ENCODE measurements at places on chromosomes 16 and 17.

- DNase-seq: peak; percentile 40
Observed at GRCh38 chr16:23595951-23596720, at the start of gene NDUFAB1. TSS of gene NDUFAB1 (minus strand) at chr16:23596316. CDS start at chr16:23596290, 26 bp downstream.

DNA sequence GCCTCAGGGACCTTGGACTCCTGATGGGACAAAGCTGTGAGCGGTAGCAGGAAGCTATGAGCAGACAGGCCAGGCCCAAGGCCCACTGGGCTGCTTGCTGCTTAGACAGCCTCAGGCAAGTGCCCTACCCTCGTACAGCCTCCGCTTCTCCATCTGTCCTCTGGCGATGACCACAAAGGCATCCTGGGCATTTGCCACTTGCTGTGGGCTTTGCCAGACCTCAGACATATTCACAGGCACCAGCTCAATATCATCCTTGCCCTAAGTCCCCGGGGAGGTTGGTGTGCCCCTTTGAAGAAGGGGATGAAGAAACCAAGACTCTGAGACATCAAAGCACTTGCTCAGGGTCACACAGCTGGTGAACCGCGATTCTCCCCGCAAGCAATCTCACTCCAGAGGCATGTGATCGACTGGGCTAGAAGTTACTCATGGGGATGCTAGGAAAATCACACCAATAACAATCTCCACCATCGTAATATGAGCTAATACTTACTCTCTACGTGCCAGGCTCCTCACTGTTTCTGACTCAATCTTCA lies 21.7 kb downstream of the PPL start:
- DNase-seq: peak; percentile 97

GRCh38 chr16:46974352-46974751 lies 878 bp upstream of the DNAJA2 start:
- DNase-seq: no peak

DNA sequence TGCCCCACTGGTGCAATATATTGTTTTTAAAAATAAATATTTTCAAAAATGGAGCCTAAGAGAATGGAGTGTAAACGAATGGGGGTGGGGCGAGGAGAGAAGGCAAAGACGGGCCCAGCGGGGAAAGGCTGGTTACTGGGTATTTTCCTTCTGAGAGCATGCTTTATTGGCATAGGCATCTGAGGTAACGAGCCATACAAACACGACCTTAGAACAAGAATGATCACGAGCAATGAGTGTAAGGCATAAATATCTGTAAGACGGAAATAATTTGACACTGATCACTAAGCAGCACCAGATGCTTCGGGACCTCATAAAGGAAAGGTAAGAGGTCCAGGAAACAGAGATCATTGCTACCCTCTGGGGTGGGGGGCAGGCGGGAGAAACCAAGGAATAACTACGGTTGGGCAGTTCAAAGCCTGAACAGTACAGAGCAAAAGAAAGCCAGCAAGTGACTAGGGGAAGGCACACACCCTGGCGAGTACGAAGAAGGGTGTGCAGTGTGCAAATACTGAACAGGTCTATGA lies 959 bp downstream of the SSH2 start:
- DNase-seq: no peak

DNA sequence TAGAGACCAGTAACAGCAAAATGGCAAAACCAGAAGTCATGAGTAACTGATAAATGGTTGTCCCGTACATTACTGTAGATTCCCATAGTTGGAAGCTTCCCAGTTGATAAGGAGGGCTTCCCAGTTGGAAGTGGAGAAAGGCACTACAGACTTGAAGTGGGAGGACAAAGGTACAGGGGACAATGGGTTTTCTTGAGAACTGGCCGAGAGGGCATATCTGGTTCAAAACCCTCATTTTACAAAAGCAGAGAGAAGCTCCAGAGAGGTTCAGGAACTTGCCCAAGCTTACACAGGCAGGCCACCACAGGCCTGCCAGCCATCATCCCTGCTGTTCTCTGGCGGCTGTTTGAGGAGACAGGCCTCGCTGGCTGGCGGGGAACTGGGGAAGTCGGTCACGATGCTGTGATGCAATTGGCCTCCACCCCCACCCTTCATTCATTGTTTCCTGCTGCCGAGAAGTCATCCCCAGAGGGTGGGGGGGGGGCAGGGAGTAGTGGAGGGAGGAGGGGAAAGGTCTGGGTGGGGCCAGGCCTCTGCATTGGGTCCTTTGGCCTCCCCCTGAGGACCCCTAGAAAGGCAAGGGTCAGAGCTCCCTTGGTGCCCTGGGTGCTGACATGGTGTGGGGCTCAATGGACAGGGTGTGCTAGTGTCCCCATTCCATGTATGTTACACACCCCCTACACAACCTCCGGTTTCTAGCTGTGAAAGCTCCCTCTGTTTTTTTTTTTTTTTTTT lies 3.0 kb downstream of the UBALD2 start:
- DNase-seq: no peak

DNA sequence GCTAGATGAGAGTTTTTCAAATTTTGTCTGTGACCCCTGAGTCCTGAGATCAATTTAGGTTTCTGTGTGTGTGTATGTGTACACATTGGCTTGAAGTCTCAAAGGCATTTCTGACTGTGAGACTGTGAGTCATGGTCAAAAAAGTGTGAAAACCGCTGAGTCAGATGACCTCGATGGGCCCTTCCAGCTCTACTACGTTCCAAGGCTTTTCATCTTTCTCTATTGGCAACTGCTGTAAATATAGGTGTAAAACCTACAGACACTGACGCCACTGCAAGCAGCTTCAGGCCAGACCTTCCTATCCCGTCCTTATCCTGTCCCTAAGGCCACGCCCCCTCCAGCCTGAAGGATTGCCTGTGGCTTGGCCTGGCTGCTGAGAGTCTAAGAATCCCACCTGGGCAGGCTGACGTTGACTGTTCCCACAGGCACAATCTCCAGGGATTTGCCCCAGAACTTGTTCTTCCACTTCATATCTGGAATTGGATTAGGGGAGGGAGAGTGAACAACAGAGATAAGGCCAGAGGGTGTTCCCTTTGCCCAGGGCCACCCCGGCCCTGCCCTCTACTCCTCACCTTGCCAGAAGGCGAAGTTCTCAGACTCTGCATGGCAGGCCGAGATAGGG lies 11.3 kb downstream of the OSBPL7 start:
- peak; percentile 67 for DNase-seq

- no peak for DNase-seq
Observed at GRCh38 chr16:12602811-12603698, 200.6 kb downstream of the CPPED1 start.

- no peak for DNase-seq
Observed at GRCh38 chr17:5922476-5922875, 147.7 kb upstream of the WSCD1 start.

DNA sequence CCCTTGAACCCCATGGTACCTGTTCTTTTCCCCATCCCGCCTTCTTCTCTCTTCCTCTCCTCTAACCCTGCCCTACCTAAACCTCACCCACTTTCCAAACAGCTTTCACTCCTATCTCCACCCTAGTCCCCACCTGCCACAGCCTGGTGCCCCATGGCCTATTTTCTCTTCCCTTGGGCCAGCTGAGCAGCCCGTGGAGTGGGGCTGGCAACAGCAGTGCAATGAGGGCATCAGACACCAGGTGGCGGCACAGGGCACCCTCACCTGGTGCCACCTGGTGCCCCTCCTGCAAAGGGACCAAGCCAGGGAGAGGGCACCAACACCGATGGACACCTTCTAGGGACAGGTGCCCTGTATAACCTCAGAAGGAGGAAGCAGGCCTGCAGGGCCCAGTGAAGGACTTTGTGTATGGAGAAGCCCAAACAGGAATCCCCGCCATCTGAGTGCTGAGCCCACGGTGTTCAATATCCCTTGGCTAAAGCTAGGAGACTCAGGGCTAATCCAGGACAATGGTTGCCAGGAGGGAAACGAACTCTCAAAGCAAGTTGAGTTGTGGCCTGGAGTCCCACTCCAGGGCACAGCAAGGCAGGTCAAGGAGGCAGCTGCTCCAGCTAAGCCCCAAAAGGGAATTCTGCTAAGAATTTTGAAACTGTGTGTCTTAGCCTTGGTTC lies 4.0 kb upstream of the ABCC3 start:
- no peak for DNase-seq

DNA sequence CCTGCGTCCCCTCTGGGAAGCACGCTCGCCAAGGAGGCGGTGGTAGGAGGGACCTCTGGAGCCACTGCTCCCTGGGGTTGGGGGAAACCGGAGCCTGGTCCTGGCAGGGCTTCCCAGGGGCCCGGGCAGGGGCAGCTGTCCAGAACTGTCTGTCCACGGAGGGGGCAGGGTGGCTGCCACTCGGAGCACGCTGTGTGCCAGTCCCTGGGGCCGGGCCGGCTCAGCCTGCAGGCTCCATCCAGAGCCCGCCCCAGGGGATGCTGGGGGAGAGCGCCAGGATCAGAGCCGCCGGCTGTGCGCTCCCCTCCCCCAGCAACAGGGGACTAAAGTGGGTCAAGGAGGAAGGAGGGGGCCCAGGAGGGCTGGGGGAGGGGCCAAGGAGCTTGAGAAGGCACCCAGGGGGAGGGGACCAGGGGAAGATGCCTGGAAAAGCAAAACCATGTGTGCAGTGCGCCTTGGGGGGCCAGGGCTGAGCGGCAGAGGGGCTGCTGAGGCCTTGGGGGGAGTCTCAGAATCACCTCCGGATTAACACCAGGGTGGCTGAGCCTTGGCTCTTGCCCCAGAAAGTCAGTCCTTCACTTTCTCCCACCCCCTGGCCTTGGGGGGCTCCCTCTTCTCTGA lies 21.3 kb downstream of the ZNF423 start:
- DNase-seq: no peak

- DNase-seq: no peak
Observed at GRCh38 chr17:1686086-1686485, 1.4 kb upstream of the PRPF8 start.

DNA sequence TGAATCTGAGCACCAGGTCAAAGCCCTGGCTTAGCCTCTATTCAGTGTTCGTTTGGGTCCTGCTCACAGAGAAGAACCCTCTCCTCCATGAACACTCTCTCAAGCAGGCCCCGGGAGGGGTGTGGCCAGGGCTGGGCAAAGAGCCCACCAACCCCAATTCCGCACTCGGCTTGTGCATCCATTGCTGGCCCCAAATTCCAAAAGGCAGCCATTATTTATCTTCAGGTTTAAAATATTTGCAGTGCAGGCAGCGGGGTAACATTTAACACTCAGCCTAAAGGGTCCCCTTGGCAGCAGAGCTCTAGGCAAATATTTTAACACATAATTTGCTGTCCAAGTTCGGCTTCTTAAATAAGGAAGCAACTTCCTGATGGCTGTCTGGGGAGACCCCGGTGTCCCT lies 115.7 kb downstream of the ZNF423 start:
- DNase-seq: no peak

DNA sequence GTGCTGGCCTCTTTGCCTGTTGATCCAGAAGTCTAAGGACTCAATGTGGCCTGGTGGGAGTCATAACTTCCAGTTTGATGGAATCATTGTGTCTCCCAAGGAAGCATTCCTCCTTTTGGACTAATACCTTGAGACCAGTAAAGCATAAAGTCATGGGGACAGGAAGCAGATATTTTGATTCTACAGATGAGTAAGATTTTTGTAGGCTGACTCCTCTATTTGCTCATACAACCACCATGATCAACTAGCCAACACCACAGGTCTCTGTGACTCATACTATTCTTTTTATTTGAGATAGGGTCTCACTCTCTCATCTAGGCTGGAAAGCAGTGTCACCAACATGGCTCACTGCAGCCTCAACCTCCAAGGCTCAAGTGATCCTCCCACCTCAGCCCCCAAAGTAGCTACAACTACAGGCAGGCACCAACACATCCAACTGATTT lies 6.2 kb downstream of the MT2A start:
- DNase-seq: peak; percentile 75

GRCh38 chr17:17128476-17129075 lies 77.6 kb downstream of the PLD6 start:
- DNase-seq: no peak

- DNase-seq: peak; percentile 24
Observed at GRCh38 chr16:53282975-53283946, 151.0 kb upstream of the RBL2 start.

Data from HS-27A (cell line).